ENCODE measurements at places on chromosomes 7 and 10. TPM values are rescaled to one million over a fixed set of nuclear protein-coding genes. Genes with fewer than 3 reads are reported as not detected.

ALOX5 gene
- not detected for total RNA-seq

BMPER gene
- total RNA-seq: 181 TPM

ZNF488 gene
- 0.13 TPM for total RNA-seq

PPP1R17 gene
- total RNA-seq: not detected

PAOX gene
- total RNA-seq: 4.2 TPM

CPA1 gene
- 3.7 TPM for total RNA-seq

KIAA1217 gene
- total RNA-seq: 17.0 TPM

SPDYE2 gene
- total RNA-seq: not detected

MKX gene
- 10.1 TPM for total RNA-seq

RELN gene
- total RNA-seq: under 0.01 TPM

TRIM74 gene
- total RNA-seq: not detected

HMX3 gene
- 0.11 TPM for total RNA-seq

TMEM229A gene
- not detected for total RNA-seq

CALCR gene
- not detected for total RNA-seq

NEUROG3 gene
- total RNA-seq: not detected

RPEL1 gene
- total RNA-seq: 0.13 TPM

NACAD gene
- total RNA-seq: 2.5 TPM

IQUB gene
- 1.2 TPM for total RNA-seq

RASSF4 gene
- total RNA-seq: 5.6 TPM

PHKG1 gene
- total RNA-seq: 4.6 TPM

ACTA2 gene
- total RNA-seq: 45.6 TPM

HDAC9 gene
- 29.8 TPM for total RNA-seq

NKX6-2 gene
- total RNA-seq: not detected

MYPN gene
- total RNA-seq: 14.4 TPM

ANKRD1 gene
- total RNA-seq: 0.52 TPM

CASTOR2 gene
- total RNA-seq: 21.7 TPM

ANKRD30A gene
- total RNA-seq: not detected

FGL2 gene
- total RNA-seq: 3.5 TPM

PNLIPRP3 gene
- not detected for total RNA-seq

PRSS2 gene
- total RNA-seq: not detected

CHN2 gene
- not detected for total RNA-seq

TMEM236 gene
- 0.22 TPM for total RNA-seq

ZNF117 gene
- 12.9 TPM for total RNA-seq

LIPM gene
- total RNA-seq: not detected

TPK1 gene
- 11.6 TPM for total RNA-seq

NUTM2B gene
- total RNA-seq: under 0.01 TPM

STOX1 gene
- total RNA-seq: 0.11 TPM

CHAT gene
- not detected for total RNA-seq

SAP25 gene
- total RNA-seq: not detected

ACSM6 gene
- total RNA-seq: not detected

MBL2 gene
- not detected for total RNA-seq

LRGUK gene
- total RNA-seq: 0.26 TPM

CALML3 gene
- not detected for total RNA-seq

TSPAN12 gene
- 3.4 TPM for total RNA-seq

PSD gene
- 1.8 TPM for total RNA-seq

STEAP4 gene
- total RNA-seq: 270 TPM
